ENCODE measurements at places on chromosomes 3 and 15.
A peak's percentile ranks its signal among the peaks of the same experiment; 100 is the strongest.

DNA sequence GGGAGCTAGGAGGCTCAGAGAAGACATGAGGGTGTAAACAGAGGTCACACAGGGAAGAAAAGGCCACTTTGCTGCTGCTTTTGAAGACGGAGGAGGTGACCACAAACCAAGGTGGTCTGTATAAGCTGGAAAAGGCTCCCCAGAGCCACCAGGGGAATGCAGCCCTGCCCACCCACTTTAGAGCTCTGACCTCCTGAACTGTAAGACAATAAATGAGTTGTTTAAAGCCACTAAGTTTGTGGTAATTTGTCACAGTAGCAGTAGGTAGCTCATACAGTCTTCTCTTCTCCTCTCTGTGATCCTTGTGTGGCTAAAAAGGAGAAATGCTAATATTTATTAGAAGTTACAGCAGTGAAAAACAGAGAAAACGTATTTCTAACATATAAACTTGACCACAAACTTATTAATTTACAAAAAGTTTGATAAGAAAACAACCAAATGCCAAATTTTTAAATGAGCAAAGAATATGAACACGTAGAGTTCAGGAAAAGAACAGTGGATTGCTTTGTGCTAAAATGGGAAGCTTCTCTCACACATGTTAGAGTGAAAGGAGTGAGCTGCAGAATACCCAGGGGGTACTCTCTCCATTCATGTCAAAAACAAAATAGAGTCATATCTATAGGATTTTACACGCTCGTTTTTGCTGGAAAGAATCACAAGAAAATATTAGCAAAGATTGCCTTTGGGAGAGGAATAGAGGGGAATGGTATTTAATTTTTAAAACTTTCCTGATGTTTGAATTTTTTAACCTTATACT is 71.0 kb downstream of the NOX5 start:
- DNase-seq = no peak

GRCh38 chr15:77992356-77993222 is 84.9 kb downstream of the TBC1D2B start:
- no peak for DNase-seq

DNA sequence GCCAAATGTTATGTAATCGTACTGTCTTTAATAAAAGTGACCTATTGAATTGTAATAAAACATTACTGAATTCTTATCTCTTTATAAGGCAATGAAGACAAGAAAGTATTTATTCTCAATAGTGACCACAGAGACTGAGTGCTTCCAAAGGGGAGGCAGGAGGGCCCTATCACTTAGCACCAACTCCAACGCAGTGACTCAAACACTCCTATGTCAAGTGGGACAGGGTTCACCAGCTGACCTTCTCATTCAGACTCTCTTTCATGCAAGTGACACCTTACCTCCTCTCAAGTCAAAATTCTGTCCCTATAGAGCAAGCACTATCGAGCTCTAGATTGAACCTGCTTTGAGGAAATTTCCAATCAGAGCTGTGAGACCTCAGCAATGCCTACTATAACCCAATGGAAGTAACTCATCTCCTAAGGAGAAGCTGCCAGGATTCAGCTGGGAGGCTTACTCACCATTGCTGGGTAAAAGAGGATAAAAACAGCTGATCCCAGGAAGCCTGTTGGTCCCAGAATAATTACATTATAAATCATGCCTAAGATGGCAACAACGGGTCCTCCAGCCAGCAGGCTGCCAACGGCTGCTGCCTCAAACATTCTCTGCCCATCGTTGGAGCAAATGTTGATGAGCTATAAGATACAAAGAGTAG is 35.6 kb downstream of the ABCC5 start:
- no peak for DNase-seq

DNA sequence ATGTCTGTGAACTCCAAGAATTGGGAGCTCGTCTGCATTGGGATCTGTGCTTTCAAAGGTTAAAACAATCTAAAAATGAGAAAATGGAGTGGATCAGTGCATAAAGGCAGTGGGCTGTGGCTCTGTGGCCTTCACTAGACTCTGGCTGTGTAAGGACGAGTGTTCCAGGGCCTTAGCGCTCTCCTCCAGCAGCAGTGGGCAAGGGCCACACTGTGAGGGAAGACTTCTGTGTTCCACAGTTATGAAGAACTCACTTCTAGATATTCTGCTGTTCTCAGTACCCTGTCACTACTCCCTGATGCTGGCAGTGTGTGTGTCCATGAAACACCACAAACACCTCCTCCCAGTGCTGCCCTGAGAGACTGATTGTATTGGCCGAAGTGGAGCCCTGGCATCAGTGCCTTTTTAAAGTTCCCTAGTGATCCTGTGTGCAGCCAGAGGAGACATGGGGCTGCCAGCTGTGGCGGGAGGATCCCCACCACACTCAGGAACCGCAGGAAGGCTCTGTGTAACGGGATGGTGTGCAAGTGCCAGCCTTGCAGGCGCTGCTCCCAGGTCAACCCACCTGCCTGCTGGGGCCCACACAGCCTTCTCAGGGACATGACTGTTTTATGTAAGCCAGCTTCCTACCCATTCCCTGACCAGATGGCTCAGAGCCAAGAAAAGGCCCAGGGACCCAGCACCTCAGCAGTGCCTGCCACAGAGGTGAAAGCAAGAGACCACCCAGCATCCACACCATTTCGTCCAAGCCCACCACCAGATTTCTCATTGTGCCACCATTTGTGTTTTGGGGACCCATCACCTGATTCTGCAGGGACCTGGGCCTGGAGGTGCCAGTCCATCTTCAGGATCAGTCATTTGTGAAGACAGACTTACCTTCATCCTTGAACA is 40.4 kb downstream of the ABTB1 start:
- DNase-seq = no peak

- DNase-seq = no peak
These were observed 4.9 kb upstream of the MYZAP start for GRCh38 chr15:57586661-57587424.

- no peak for DNase-seq
These were observed 47.4 kb downstream of the TMEM266 start for GRCh38 chr15:76107169-76107568.

DNA sequence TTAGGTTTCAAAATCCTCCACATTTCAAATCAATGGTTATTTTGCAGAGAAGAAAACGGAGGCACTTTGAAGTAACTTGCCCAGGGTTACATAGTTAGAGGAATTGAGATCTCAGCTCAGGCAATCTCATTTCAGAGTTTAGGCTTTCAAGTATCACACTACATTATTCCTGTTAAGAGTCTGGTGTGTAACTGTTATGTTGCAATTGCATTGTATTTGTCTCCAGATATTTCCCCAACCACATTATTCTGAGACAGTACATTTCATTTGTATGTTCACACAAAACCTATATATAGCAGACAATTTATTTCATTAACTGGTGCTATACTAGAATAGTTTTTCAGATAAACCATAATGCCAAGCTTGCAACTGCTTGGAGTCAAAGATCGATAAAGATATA is 154.2 kb upstream of the TSPAN3 start:
- no peak for DNase-seq

DNA sequence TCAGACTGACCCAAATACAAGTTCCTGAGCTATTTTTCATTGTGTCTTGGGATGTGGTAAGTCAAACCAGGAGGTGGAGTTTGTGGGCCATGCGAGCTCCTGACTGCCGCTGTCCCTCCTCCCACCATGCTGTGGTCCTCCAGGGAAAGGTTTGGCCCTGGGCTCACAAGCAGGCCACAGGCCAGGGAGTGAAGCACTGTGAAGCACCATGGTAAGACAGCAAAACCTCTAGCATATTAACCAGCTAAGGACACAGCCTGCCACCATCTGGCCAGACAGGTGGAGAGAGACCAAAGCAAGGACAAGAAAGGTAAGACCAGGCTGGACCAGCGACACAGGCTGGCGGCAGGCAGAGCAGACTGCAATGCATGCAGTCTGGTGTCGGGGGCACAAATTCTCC is 15.3 kb downstream of the RAB43 start:
- no peak for DNase-seq

DNA sequence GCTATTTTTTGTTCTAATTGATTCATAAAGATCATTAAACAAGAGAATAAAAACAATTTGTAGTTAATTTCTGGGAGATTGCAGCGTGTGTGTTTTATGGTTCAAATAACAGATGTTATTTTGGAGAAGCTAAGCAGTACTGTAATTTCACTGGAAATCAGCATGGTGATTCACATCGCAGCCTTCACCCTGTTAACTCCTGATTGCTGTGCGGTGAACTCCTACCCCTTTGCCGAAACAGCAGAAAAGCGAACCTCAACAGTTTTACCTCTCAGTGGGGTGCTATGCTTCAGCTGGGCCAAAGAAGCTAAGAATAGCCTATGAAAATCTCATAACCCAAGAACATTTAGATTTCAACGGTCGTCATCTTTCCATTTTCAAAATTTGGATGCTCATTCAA is 441.5 kb upstream of the RARB start:
- no peak for DNase-seq

- no peak for DNase-seq
These were observed 12.5 kb downstream of the ZPLD1 start for GRCh38 chr3:102447272-102447671.

DNA sequence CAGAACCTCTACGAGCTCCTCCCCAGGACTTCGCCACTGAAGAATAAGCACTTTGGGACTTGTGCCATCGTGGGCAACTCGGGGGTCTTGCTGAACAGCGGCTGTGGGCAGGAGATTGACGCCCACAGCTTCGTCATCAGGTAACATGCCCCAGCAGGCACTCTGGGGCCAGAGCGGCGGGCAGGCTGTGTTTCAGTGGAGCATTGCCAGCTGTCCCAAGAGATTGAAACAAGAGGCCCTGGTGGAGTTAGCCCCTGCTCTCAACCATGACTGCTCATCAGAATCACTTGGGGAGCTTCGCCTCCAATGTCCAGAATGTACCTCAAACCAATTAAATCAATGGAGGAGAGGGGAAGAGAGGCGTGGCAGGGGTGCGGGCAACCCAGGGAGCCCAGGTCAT is 44.8 kb downstream of the ST8SIA2 start:
- DNase-seq = no peak

DNA sequence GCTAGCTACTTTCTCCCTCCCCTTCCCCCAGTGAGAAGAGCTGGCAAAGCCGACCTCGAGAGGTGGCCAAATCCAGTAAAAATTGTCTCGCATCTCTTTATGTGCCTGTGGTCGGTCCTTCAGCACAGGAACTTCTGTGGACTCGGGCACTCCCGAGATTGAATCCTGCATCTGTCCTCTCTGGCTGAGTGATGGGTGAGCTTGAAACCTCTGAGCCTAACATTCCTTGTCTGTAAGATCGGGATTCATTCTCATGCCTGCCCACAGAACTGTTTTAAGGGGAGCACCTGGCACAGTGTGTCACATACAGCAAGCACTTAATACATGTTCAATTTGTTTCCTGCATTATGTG is 11.3 kb downstream of the CX3CR1 start:
- no peak for DNase-seq

GRCh38 chr15:69627548-69628158 is 175.0 kb downstream of the RPLP1 start:
- no peak for DNase-seq

- DNase-seq = no peak
These were observed 16.6 kb upstream of the EXOG start for GRCh38 chr3:38479431-38480092.

DNA sequence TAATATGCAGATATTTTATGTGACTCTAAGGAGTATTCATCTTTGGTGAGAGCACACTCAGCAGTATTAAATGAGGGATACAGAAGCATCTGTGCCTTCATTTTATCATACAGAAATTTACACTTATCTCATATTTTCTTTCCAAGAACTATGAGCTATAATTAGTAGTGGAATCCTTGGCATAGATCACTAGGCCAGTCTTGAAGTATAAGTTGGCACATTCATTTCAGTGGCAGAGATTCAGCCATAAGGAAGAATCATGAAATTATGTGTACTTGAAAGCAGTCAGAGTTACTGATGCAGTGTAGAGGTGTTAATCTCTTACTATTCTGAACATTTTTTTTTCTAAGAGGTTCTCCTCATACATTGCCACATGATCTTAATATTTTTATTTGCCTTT is 393.6 kb upstream of the GOLIM4 start:
- no peak for DNase-seq

DNA sequence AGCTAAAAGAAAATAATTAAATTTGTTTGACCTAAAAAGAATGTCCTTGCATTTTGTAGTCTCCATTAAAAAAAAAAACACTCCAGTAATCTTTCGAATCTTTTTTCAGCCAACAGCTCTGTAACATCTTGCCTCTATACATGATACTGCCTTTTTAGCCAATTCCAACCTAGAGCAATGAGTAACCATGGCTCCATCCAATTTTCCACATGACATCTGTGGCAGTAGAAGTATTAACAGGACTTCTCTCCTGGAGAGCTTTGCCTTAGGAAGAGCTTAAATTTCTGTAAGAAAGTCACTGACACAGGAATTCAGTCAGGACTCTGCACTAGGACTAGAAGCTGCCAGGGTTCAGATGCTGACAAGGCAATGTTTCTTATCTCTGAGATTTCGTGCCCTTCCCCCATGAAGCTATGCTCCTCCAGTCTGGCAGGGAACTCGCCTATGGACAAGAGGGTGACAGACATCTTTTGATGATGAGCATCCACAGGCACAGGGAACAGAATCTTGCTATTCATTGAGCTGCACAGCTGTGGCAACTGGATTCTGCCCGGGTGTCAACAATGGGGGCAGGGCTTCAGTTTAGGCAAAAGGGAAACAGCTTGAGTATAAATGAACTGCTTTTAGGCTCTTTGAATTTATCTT is 81.8 kb downstream of the ALCAM start:
- DNase-seq = no peak

DNA sequence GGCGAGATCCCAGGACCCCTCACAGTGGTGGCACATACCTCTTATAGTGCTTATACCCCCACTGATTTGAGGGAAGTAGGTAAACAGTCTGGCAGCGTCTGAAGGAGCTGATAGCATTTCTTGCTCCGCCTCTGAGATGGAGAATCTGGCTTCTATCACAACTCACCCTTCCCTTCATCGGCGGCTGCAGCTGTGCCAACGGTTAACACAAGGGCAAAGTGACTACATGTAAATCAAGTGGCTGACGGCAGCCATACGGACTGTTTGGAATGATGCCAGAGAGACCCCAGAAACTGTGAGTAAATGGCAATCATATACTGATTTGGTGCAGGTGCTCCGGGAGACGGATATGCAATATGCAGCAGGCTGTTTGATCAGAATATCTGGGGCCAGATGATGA is 66.8 kb upstream of the UNC13C start:
- DNase-seq = no peak

DNA sequence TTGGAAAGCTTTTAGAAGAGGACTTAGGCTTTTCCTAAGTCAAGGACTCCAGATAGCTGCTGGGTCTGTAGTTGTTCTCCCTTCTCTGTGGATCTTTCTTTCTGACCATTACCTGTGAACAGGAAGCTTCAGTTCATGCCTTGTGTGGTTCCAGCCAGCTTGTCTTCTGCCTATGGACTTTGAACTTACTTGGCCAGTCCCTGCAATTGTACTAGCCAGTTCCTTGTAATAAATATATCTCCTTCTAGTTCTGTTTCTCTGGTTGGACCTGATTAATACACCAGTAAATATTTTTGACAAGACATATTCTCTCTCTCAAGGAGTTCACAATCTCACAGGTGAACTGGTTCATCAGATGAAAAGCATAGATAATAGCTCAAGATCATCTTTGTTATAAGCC is 341.3 kb upstream of the DPPA4 start:
- no peak for DNase-seq

DNA sequence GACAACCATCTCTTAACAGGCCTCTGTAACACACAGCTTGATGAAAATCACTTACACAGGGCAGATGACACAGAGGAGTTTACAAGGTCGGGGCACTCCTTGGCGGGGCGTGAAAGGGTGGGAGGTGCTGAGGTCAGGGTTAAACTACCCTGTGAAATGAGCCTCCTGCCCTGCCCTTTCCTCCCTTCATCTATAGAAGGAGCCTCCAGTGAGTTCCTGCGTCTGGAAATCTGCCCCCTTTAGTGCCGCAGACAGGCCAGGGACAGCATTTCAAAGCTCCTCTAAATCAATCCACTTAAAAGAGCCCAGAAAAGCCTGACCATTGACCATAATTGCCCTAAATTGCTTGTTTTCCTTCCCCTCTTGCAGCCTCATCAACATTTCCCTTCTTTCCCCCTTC is 1.9 kb downstream of the ROBO1 start:
- peak; percentile 15 for DNase-seq
